AG10803 (cell line): ENCODE measurements at places on chromosomes 3 and 15.

GRCh38 chr15:100718075-100718980, 115.9 kb downstream of the ASB7 start:
- DNase-seq: no peak

DNA sequence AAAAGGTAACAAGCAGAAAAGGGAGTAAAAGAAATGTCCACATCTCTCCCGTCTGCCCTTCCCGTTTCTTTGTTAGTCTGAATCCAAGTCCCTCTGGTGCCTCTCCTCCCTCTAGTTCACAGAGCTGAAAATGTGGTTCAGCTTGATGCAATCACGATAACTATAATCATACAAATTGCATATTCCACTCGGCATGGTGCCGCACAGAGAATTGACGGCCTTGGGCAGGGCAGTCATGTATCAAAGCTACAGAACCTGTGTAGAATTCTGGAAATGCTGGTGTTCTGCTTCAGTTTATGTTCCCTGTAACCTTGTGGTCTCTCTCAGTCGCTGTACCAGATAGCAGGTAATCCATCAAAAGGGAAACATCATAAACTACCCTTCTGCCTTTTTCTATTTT, 562.9 kb upstream of the CBLB start:
- DNase-seq: no peak

DNA sequence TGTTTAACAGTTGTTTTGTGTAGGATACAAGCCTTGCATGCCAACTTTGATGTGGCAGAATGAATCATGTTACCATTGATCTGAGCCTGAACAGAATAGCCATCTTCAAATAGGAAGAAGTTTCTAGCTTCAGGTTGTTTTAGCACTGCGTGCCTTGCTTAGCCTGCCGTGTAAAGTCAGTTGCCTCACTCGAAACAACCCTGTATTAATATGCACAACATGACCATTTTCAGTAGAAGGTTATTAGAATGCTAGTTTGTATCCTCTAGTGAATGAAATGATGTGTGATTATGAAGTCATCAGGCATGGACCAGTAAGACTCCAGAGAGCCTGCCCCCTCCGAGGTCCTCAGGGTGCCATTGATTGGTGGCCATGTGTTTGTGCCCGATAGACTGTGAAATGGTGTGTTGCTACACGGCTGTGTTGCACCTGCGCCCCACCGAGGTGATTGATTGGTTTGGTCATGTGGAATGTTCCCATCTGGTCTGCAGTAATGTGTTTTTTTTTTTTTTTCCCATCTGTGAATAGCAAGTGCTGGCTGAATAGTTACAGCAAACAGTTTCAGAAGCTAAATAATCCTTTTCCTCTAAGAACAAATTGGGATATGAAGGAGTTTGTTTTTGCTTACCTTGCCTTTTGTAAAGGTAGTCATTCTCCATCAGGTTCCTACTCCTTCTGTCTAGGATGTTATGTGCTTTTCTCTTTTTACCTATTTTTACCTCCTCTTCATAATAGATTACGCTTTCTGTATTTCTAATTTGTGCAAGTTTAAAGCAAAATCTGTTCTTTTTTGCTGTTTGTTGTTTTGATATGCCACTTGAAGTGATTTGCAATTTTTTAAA, 214.9 kb downstream of the TCF12 start:
- peak; percentile 59 for DNase-seq

GRCh38 chr15:77457191-77457904, 36.7 kb downstream of the HMG20A start:
- DNase-seq: no peak

- DNase-seq: no peak
Measured at GRCh38 chr3:13138833-13139145, 65.6 kb upstream of the IQSEC1 start.

GRCh38 chr3:15120986-15121385, 22.0 kb upstream of the RBSN start:
- no peak for DNase-seq

DNA sequence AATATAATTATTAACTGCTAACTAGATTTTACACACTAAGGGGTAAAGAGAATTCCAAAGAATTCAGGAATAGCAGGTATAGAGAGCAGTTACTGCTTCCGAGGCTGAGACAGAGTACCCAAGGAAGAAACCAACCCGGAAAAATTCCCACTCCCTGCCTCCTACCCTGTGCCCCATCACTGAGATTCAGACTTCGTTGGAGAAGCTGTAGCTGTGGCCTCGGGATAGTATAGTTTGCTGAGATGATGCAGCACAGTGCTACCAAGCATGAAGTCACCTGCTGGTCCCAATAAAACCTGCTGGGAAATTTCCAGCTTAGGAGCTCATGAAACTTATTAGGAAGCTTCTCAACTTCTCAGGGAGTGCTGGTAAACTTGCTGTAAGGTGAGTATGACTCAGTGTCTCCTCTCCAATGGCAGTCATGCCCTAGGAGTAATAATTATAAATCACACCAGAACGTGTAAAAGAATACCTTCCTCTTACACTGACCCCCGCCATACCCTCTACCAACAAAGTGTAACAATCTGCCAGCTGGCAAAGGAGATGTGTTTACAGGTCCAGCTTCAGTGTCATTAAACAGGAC, 215.2 kb upstream of the ROBO2 start:
- no peak for DNase-seq

DNA sequence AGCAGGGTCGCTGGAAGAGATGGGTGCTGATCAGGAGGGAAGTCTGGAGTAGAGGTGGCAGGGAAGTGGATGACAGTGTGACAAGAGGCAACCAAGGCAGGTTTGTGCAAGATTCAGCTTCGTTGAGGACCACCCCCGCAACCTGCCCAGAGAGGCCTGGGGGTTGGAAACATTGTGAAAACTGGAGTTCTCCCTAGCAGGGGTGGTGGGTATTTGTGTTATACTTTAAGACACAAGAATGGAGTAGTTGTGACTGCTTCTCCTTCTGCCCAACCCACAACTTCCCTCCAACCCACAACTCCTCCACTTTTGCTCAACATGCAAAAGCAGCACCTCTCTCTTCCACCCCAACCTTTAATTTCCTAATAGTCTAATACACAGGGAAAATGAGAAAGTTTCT, 8.6 kb upstream of the ARNT2 start:
- no peak for DNase-seq

GRCh38 chr15:78264304-78265136, at the start of gene DNAJA4:
TSS of gene DNAJA4 (plus strand) at chr15:78264562. CDS start at chr15:78264764, 202 bp downstream.
- DNase-seq: peak; percentile 32

- DNase-seq: no peak
Measured at GRCh38 chr3:160057331-160057730, 68.7 kb downstream of the IL12A start.

GRCh38 chr3:175185903-175186302, 326.8 kb downstream of the NAALADL2 start:
- no peak for DNase-seq

DNA sequence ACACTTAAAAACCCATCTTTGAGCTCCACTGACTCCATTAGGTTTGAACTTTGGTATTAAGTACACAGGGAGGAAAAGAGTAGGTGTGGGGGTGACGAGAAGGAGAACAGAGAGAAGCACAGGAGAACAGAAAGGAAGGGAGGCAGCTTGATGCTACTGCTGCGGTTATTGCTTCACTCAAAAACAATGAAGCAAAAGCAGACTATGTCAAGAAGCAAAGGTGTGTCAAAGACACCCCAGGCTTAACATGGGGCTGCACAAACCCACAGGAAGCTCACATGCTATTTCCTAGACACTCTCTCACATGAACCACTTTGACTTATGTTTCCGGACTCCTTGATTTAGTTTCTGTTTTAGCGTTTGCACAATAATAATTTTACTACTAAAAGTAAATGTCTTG, 961.0 kb upstream of the CFAP20DC start:
- DNase-seq: no peak

DNA sequence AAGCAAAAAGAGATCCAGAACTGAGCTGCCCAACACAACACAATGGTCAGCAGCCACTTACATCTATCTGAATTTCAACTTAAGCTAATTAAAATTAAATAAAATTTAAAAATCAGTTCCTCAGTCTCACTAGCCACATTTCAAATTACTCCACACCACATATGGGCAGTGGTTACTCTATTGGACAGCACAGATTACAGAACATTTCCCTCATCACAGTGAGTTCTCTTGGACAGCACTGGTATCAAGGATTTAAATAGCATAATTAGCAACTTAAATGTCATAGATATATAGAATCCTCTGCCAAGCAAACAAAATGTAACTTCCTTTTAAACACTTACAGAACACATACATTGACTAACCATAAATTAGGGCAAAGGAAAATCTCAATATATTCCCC, 64.4 kb downstream of the KBTBD12 start:
- DNase-seq: no peak

- DNase-seq: no peak
Measured at GRCh38 chr3:156404217-156404616, 150.7 kb downstream of the SSR3 start.

DNA sequence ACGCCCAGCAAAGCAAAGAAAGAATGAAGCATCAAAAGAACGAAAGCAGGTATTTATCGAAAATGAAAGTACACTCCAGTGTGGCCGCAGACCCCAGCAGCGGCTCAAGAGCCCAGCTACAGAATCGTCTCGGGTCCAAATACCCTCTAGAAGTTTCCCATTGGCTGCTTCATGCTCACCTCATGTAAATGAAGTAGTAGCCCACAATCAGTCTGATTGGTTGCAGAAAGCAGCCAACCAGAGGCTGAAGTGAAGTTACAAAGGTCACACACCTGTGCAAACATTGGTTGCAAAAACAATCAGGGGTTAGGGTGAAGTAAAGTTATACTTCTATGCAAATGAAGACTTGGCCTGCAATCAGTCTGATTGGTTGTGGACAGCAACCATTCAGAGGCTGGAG, 32.0 kb downstream of the SV2B start:
- no peak for DNase-seq

GRCh38 chr15:59180945-59181600, 25.6 kb upstream of the LDHAL6B start:
- DNase-seq: peak; percentile 80

- no peak for DNase-seq
Measured at GRCh38 chr15:70128414-70129140, 30.9 kb upstream of the TLE3 start.

GRCh38 chr3:97670952-97671351, 93.6 kb upstream of the ARL6 start:
- DNase-seq: no peak

DNA sequence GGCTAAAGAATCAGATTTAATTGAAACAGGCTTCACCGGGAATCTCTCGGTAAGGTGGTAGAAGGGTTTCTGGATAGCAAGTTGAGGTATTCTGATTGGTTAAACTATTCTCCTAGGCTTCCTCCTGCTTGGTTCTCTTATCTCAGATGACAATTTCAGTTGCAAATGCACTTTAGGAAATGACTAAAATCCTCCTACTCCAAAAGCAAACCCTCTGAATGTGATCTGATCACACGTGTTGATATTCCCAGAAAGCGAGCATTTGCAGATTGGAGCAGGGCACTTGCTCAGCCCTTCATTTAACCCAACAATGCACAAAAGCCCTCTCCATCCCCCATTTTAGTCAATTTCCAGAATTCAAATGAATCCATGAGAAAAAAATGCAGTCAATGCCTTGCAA, 55.6 kb upstream of the ICE2 start:
- DNase-seq: no peak

GRCh38 chr3:120339362-120339761, 9.8 kb downstream of the LRRC58 start:
- no peak for DNase-seq

DNA sequence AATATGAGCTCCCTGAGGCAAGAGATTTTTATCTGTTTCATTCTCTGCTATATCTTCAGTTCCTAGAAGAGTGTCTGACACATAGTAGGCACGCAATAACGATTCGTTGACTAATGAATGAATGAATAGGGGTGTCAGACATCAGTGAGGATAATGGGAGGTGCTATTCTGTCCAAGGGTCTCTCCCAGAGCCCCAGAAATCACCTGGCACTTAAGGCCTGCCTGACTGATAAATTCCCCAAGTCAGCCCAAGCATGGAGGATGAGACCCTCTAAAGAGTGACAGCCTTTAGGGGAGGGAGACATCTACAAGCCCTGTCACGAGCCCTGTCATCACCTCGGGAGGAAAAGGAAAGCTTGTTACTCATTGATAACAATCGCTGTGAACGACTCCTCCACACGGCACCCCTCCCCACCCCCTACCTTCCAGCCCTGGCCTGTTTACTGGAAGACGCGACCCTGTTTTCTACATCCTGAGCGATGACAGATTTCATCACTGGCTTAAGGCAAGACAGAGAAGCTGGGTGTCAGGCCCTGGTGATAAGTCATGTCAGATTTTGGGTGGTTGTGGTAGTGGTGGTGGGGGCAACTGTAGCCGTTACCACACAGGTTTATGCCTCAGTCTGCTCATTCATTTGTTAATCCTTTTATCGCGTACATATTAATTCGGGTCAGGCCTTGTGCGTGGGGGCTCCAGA, 23.1 kb downstream of the BHLHE40 start:
- no peak for DNase-seq

GRCh38 chr3:80213086-80213485, 445.3 kb upstream of the ROBO1 start:
- DNase-seq: no peak

DNA sequence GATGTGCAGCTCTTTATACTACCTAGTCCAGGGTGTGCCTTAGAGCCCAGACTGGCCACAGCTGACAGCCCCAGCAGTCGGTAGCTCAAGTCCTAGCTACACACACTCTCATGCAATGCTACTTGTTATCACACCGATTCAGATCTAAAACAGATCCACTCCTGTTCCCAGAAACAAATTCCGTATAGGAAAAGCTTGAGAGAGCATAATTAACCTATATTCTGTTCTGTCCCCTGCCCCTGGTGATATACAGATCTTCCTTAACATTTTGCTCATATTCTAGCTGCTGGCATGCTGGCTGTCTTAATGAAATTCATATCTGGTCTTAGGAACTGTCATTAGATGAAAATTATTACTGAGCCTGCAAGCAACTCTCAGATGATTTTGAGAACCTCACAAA, 204.3 kb downstream of the SOX2 start:
- no peak for DNase-seq

GRCh38 chr15:39597751-39598185, 16.9 kb downstream of the THBS1 start:
- peak; percentile 99 for DNase-seq

GRCh38 chr3:177041021-177041729, 156.1 kb downstream of the TBL1XR1 start:
- DNase-seq: peak; percentile 93

DNA sequence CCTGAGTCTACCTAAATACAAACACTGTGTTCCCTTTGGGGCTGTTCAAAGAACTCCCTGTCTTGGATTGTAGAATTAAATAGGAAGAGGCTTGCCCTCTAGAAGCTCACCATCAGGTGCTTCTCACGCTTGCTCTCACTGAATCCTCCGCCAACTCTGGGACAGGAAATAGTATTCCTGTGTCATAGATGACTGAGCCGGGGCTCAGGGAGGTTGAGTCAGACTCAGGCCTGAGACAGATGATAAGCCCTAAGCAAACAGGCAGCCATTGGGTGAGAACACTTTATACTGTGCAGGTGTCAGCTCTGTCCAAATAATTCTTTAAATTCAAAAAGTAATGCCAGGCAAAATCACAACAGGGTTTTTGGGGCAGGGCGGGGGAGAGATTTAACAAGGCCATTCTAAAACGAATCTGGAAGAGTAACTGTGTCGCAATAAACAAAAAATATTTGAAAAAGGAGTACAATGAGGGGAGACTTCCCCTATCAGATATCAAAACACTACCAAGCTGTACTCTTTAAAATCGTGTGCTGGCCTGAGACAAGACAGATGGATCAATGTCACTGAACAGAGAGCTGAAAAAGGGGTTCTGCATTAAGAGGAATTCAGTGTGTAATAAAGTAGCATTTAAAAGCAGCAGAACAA, 59.0 kb downstream of the EPHB3 start:
- DNase-seq: peak; percentile 20
